ENCODE measurements at places on chromosomes 3 and 15.

- DNase-seq = no peak
These were observed 8.7 kb upstream of the CPA3 start for GRCh38 chr3:148856384-148856783.

- DNase-seq = no peak
These were observed 973.9 kb downstream of the FHIT start for GRCh38 chr3:60277361-60277800.

DNA sequence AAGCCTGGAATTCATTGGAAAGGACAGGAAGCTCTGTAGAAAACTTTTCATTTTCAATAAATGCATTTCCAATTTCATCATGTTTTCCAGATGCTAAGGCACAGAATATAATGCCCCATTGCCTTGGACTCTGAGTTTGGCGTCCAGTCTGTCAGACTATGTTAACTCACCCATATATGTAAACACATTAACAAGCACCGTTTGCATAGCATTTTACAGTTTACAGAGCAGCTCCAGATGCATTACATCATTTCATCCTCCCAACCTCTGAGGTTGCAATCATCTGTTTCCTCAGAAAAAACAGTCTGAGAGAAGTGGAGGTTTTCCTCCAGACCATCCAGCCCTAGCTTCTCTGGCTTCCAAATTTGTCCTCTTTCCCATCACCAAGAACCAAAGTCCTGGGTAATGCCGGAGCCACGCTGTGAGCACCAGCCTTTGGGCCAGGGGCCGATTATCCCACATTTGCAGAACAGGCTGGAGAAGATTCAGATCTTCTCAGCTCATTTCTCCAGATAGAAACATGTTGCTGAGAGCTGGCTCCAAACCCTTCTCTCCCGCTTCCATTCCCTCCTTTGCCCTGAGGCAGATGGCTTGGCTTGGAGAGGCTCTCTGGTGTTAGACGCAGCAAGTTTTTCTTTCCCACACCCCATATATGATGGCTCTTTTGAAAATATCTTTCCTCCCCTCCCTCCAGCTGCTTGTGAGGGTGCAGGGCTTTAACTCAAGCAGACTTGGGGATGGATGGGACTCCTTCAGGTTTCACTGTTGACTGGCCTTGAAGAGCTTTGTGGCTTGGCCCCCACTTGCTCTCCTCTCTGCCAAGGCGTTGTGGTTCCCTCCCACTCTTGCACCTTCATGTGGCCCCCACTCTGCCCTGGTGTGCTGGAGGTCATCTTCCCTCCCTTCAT is 26.0 kb downstream of the CYP19A1 start:
- no peak for DNase-seq

GRCh38 chr3:26460985-26461384 is 161.6 kb upstream of the LRRC3B start:
- DNase-seq = no peak

GRCh38 chr3:13839253-13839652 is 40.6 kb downstream of the WNT7A start:
- DNase-seq = no peak

- peak; percentile 80 for DNase-seq
These were observed 19.5 kb downstream of the RAF1 start for GRCh38 chr3:12644331-12644937.

- DNase-seq = no peak
These were observed at the start of gene HCN4 for GRCh38 chr15:73368301-73369136. HCN4 (minus strand) TSS chr15:73368958; CDS start chr15:73368270, 688 bp downstream.

- no peak for DNase-seq
These were observed 169.5 kb upstream of the UMPS start for GRCh38 chr3:124560666-124561215.

DNA sequence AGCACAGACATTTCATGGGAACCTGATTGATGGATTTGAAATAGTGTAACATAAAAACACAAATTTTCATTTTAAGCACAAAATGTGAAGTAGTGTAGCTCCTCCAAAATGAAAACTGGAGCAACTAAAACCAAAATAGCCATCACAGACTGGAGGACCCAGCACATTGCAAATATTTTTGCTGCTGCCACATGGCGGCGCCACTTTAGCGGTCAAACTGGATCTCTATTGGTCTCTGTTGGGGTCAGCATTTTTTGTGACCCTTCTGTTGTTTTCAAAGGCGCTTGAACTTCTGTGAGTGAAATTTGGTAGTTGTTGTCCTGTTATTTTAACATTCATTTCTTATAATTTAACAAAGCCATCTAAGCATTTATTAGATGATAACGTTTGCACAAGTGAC is 259.9 kb downstream of the IL20RB start:
- DNase-seq = no peak

GRCh38 chr15:88637841-88638625 is 783 bp upstream of the ISG20 start:
- no peak for DNase-seq

- DNase-seq = no peak
These were observed 13.4 kb downstream of the WDR72 start for GRCh38 chr15:53746101-53746500.

DNA sequence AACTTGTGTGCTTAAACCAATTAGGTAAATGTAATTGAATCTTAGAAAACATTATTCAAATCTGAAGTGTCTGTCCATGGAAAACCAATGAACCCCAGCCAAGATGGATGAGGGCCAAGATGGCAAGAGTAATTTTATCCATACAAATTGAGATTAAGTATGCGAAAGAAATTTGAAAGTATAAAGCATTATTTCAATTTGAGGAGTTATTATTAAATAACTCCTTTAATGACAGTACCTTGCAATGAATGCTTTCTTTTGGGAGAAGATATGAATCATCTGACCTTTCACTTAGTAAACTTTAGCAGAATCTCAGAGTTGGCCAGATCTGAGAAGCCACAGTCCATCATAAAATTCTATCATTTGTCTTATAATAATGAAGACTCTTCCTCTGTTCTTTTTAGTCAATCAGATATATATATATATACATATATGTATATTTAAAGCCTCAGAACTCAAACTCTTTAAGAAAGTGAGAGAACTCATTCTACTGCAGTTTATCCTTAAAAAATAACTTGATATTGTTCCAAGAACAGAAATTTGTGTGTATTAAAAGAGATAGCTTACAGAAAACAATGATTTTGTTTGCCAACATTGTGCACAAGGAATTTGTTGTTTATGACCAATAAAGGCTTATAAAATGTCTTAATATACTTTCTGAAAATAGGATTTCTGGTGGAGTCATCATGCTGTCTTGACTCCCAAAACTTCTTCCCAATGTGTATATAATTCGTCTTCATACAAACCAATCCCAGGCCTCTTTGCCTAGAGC is 434.8 kb upstream of the THBS1 start:
- peak; percentile 68 for DNase-seq

- DNase-seq = no peak
These were observed 584.4 kb downstream of the PDCD6IP start for GRCh38 chr3:34382859-34383258.

DNA sequence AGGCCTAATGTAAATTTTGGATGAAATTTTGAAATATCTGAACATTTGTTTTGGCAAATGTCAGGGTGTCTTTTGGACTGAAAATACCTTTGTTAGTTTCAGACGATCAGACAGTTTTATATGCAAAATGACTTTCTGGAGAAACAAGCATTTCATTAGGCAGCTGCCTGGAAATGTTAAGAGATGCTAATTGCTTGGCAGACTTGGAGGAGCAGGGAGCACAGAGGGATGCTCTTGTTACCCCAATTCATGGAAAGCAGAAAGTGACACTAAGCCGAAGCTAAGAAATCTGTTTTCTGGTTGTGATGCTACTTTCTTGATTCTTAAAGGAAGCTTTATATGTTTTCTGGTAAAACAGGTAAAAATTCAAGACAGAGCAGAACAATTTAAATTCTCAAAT is 204.3 kb upstream of the GBE1 start:
- no peak for DNase-seq

DNA sequence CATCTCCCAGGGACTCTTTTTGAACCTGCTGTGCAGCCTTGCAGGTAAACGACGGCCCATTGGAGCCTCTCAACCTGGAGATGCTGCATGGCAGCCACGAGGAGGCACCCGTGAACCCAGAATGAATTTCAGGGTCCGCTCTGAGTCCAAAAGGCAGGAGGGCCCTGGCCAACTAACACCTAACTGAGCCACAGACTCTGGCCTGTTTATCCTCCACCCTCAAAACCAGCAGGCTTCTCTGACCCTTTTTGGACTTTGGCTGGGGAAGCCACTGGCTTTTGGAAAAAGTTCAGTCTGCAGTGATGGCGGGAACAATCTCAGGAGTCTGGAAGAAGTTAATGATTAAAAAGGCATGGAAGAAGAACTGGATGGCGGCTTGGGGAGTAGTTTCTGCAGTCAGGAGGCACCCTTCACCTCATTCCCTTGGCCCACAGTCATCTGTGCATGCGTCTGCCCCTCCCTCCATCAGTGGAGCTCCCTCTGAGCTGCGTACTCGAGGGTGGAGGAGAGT is 4.1 kb downstream of the PXYLP1 start:
- DNase-seq = no peak
